ENCODE measurements at places on chromosomes 12 and 14.

DNA sequence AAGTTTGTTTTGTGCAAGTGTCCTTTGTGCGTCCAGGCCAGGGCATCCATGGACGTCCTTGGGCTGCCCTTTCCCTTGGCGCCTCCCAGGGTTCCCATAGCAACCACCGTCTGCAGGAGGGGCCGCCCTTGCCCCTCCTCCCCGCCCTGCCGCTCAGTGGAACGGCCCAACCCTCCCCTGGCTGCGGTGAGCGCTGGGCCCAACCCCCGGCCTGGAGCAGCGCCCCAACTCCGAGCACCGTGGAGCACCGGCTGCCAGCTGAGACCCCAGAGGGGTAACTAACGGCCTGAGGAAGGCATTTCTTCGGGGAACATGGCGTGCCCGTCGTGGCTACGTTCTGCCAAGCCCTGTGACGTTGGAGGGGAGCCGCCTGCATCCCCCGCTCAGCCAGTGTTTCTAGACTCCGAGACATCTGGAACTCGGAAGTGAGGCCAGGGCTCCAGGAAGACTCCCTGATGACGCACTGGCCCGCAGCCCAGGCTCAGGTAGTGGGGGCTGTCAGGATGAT lies 5.3 kb upstream of the ACACB start:
- peak; percentile 43 for DNase-seq

DNA sequence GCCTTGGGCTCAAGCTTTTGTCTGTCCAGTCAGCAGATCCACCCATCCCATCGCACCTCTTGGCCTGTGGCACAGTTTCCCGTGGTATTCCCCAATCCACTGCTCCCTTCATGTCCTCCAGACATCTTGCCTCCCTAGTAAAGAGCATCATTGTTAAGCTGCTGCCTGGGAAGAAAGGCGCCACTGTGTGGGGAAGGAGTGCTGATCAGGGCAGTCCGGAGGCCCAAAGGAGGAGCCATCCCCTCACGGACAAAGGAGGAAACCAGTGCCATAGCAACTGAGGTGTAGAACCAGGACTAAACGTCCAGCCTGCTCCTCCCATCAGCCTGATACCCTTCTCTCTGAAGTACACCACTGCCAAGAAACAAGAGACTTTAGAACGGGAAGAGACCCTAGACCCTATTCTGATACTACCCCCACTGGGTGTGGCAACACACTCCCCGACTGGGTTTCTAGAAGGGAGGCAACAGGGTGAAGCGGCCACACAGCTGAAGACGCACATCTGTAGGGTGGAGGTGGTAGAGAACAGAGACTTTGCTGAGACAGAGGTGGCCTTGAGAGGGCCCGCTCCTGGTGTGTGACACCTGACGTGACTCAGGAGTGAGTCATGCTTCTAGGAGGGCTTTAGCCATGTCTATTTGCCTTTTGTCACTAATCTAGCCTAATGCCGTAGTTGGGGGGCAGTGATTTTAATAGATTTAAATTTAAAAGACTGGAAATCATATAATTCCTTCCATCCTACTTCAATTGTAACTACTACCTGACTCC lies 185.0 kb downstream of the DPF3 start:
- no peak for DNase-seq

GRCh38 chr14:32597771-32598170 lies 268.7 kb downstream of the AKAP6 start:
- DNase-seq, result no peak

GRCh38 chr14:78314484-78314883 lies 144.3 kb downstream of the NRXN3 start:
- DNase-seq, result no peak

- peak; percentile 63 for DNase-seq
Observed at GRCh38 chr14:23009939-23010726, at the start of gene C14orf93. Gene C14orf93, minus strand, starts transcription at chr14:23010143. Its CDS starts 11,120 bp downstream, at chr14:22999023.

Data from stimulated activated CD4-positive, alpha-beta T cell treated with anti-CD3 and anti-CD28 coated beads, Interleukin-15, amount 100 ng/mL, for 48 hours (primary cell).